ENCODE measurements at places on chromosomes 16 and 17.

DNA sequence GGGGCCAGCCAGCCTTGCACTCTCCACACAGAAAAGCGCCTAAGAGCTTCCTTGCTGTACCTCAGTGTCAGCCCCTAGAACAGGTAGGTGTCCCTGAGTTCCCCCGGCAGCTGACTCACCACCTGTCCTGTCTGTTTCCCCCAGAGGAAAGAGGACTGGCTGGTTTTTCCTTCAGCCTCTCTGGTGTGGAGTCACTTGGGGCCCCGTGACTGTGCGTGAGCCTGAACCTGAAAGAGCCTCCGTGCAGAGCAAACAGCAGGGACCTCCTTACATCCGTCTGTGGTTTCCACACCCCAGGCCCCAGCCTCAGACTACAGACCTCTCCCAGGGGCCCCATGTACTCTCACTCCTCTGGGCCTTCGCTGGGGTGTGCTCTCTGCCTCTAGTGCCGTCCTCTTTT is 87.8 kb downstream of the GNAO1 start:
- DNase-seq: peak; percentile 51
- peak overlapping the region; percentile 79 for H3K4me3 ChIP-seq
- H3K27me3 ChIP-seq: no peaks in the 10 kb centered on the region
- H3K36me3 ChIP-seq: peaks cover 4% of the 10 kb centered on the region
- peaks cover 42% of the 10 kb centered on the region for H3K4me1 ChIP-seq

GRCh38 chr17:81035521-81036196 is 708 bp downstream of the BAIAP2 start:
- peak overlapping the region; percentile 83 for H3K27ac ChIP-seq
- H3K4me3 ChIP-seq: peak overlapping the region; percentile 70
- H3K4me1 ChIP-seq: peaks cover 17% of the 10 kb centered on the region
- peaks cover 12% of the 10 kb centered on the region for H3K27me3 ChIP-seq
- no peak for DNase-seq

- no peak overlapping the region for H3K27ac ChIP-seq
- H3K36me3 ChIP-seq: no peaks in the 10 kb centered on the region
- peaks cover 67% of the 10 kb centered on the region for H3K27me3 ChIP-seq
- no peaks in the 10 kb centered on the region for H3K4me1 ChIP-seq
- no peak for DNase-seq
- no peak overlapping the region for H3K4me3 ChIP-seq
These were observed 68.7 kb downstream of the CRISPLD2 start for GRCh38 chr16:84888450-84888849.

- H3K27me3 ChIP-seq: no peaks in the 10 kb centered on the region
- H3K4me1 ChIP-seq: peaks cover 10% of the 10 kb centered on the region
- H3K27ac ChIP-seq: no peak overlapping the region
- H3K36me3 ChIP-seq: peaks cover 24% of the 10 kb centered on the region
These were observed 10.5 kb downstream of the TIMM22 start for GRCh38 chr17:1007310-1008007.

Data from central memory CD8-positive, alpha-beta T cell (primary cell).